ENCODE measurements at places on chromosomes 2 and 18. TPM values are rescaled to one million over a fixed set of nuclear protein-coding genes. Genes with fewer than 3 reads are reported as not detected.

GRCh38 chr2:46776687-46777327 is 138.8 kb downstream of the MCFD2 start:
- peaks cover 27% of the 10 kb centered on the region for H3K4me1 ChIP-seq
- no peaks in the 10 kb centered on the region for H3K36me3 ChIP-seq
- no peaks in the 10 kb centered on the region for H3K27me3 ChIP-seq
- no peak overlapping the region for H3K4me3 ChIP-seq
- DNase-seq, result no peak

DNA sequence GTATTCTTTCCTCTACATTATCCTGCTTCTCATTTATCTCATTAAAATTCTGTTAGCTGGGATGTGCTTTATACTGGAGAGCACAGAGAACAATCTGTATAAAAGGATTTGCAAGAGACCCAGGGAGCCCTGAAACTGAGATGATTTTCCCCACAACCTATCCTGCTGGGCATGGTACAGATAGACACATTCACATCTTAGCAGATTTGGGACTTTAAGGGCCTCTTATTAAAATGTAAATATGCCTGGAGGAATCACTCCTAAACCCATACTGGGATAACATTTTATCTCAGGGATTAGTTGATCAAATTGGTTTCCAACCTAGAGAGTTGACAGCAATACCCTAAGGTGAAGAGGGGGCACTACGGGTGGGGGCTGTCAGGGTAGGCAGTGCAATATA is 45.5 kb downstream of the AOX1 start:
- H3K4me1 ChIP-seq, result no peaks in the 10 kb centered on the region
- no peaks in the 10 kb centered on the region for H3K36me3 ChIP-seq
- no peak overlapping the region for H3K4me3 ChIP-seq
- H3K27ac ChIP-seq, result no peak overlapping the region

DNA sequence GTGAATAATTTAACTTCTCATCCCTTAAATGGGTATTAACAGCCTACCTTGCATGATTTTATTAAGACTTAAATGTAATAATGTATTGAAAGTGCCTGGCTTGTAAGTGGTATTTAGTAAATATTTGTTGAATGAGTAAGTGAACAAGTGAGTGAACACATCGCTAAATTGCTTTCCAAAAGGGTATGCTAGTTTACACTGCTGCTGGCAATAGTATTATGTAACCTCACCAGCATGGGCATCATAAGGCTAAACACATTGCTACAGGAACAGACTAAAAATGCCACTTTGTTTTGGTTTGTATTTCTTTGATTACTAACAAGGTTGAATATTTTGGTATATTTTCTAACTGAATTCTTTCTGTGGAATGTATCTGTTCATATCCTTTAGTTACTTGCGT is 9.8 kb downstream of the WDR43 start:
- H3K4me3 ChIP-seq, result no peak overlapping the region
- peaks cover 12% of the 10 kb centered on the region for H3K4me1 ChIP-seq
- no peak overlapping the region for H3K27ac ChIP-seq
- H3K27me3 ChIP-seq, result no peaks in the 10 kb centered on the region

DNA sequence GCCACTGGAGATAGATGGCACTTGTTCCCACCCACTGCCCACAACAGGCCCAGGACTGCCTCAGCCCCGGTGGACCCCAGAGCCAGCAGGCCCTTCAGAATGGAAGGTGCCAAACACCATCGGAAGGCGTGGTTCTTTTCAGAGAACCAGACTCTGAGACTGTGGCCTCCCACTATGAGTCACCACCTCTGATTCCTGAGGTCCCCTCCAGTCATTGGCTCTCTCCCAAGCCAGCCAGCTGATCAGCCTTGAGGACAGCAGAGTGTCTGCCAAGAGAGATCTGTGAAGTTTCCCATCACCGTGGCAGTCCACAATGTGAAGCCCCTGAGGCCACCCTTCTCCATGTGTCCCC is 10.4 kb upstream of the MAP3K2 start:
- H3K27me3 ChIP-seq, result no peaks in the 10 kb centered on the region
- no peak overlapping the region for H3K4me3 ChIP-seq
- peak; percentile 81 for DNase-seq
- no peaks in the 10 kb centered on the region for H3K36me3 ChIP-seq

DNA sequence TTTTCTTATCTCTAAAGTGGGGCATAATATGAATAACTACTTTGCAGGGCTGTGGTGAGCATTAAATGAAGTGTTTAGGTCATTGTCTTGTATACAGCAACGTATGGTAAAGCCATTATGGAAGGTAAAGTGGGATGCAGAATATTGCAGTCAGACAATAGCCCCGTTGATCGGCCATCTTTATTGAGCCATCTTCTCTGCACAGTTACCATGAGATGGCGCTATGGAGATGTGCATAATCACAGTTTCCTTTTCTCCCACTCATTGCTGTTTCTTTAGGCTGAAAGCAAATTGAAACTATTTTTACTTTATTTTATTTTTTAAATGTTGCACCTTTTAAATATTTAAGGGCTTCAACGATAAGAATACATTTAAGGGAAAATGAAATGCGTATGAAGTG is 108.9 kb downstream of the THSD7B start:
- H3K27me3 ChIP-seq, result no peaks in the 10 kb centered on the region
- no peak overlapping the region for H3K4me3 ChIP-seq
- H3K36me3 ChIP-seq, result no peaks in the 10 kb centered on the region
- no peak overlapping the region for H3K27ac ChIP-seq
- DNase-seq, result no peak

DNA sequence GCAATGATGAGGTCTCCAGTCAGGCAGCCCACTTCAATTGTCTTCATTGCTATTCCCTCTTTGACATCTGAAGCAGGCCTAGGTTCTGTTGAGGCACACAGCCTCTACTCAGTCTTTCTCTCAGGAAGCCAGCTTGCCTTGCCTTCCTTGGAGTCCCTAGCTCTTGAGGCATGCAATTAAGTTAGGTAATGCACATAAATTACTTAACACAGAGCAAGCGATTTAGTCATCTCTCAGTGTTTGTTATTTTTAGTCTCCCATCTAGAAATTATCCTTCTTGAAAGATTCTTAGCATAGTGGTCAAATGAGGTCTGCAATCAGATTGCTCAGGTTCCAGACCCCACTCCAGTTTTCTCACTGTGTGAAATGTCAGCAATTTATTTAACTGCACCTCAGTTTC is 32.0 kb downstream of the SULT1C4 start:
- H3K27me3 ChIP-seq, result no peaks in the 10 kb centered on the region
- no peaks in the 10 kb centered on the region for H3K36me3 ChIP-seq
- H3K4me1 ChIP-seq, result no peaks in the 10 kb centered on the region
- no peak overlapping the region for H3K4me3 ChIP-seq

DNA sequence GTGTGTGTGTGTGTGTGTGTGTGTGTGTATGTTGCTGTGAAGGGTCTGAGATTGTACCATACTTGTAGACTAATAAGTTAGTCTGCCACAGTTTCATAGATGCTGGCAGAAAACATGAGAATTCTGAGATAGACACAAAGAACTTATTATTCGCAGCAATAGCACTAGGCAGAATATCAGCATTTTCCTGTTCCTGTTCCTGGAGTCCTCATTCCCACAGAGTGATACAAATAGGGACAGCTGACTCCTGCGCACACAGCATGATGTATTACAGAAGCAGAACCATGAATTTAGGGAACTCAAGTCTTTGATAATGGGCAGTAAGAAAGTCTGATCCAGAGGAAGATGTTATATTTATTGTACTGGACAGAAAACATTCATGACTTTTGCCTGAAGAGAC is 1466.3 kb downstream of the DPP10 start:
- no peak overlapping the region for H3K27ac ChIP-seq
- H3K4me1 ChIP-seq, result no peaks in the 10 kb centered on the region
- H3K4me3 ChIP-seq, result no peak overlapping the region

- no peak overlapping the region for H3K27ac ChIP-seq
- no peak overlapping the region for H3K4me3 ChIP-seq
Observed at GRCh38 chr18:10047237-10047636, 133.4 kb downstream of the VAPA start.

- H3K4me1 ChIP-seq, result no peaks in the 10 kb centered on the region
- no peak overlapping the region for H3K27ac ChIP-seq
- no peak overlapping the region for H3K4me3 ChIP-seq
- H3K27me3 ChIP-seq, result no peaks in the 10 kb centered on the region
- no peak for DNase-seq
Observed at GRCh38 chr2:57452634-57453033, 594.0 kb upstream of the VRK2 start.

DNA sequence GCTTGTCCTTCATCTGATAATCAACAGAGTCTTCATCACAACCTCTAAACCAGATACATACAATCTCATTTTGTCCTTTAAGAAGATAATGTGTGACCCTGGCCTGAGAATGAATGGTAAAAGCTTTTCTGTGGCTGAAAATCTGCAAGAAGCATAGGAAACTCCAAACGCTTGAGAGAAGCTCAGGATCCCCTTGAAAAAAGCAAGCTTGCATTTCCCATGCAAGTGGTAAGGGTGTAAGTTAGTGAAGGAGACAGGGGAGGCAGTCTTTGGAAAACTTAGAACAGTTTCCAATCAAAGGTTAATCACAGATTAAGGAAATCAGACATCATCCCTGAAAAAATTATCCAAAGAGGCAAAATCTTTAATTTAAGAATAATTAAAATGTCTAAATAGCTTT is 413.6 kb upstream of the SALL3 start:
- no peak overlapping the region for H3K4me3 ChIP-seq
- H3K36me3 ChIP-seq, result no peaks in the 10 kb centered on the region
- H3K27me3 ChIP-seq, result no peaks in the 10 kb centered on the region
- H3K27ac ChIP-seq, result no peak overlapping the region
- no peaks in the 10 kb centered on the region for H3K4me1 ChIP-seq
- no peak for DNase-seq

GRCh38 chr18:63197246-63197869 is 122.2 kb downstream of the BCL2 start:
- no peaks in the 10 kb centered on the region for H3K36me3 ChIP-seq
- no peaks in the 10 kb centered on the region for H3K27me3 ChIP-seq
- peaks cover 4% of the 10 kb centered on the region for H3K4me1 ChIP-seq
- no peak overlapping the region for H3K27ac ChIP-seq

DNA sequence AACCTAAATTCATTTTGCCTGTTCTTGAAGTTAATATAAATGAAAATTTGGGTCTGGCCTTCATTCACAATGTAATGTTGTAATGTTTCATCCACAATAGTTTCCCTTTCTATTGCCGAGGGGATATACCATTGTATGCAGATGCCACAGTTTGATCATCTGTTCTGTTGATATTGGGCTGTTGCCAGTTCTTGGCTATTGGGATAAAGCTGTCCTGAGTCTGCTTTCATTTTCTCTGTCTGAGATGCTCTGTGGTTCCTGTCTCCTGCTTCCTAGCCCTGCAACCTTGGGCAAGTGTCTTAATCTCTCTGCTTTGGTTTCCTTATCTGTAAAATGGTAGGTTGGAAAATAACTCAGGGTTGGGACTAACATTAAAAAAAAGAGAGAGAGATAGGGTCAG is 25.2 kb downstream of the B3GNT2 start:
- H3K27me3 ChIP-seq, result no peaks in the 10 kb centered on the region
- DNase-seq, result no peak
- H3K36me3 ChIP-seq, result peaks cover 27% of the 10 kb centered on the region
- H3K4me1 ChIP-seq, result peaks cover 46% of the 10 kb centered on the region
- H3K27ac ChIP-seq, result no peak overlapping the region

- H3K4me1 ChIP-seq, result no peaks in the 10 kb centered on the region
- peak; percentile 53 for DNase-seq
- H3K4me3 ChIP-seq, result no peak overlapping the region
- H3K27me3 ChIP-seq, result no peaks in the 10 kb centered on the region
- no peaks in the 10 kb centered on the region for H3K36me3 ChIP-seq
Observed at GRCh38 chr18:78727057-78727739, 252.4 kb upstream of the SALL3 start.

- H3K27ac ChIP-seq, result no peak overlapping the region
- no peaks in the 10 kb centered on the region for H3K4me1 ChIP-seq
- H3K4me3 ChIP-seq, result no peak overlapping the region
- no peak for DNase-seq
- no peaks in the 10 kb centered on the region for H3K36me3 ChIP-seq
- H3K27me3 ChIP-seq, result no peaks in the 10 kb centered on the region
Observed at GRCh38 chr2:2527148-2527547, 196.1 kb upstream of the MYT1L start.

DNA sequence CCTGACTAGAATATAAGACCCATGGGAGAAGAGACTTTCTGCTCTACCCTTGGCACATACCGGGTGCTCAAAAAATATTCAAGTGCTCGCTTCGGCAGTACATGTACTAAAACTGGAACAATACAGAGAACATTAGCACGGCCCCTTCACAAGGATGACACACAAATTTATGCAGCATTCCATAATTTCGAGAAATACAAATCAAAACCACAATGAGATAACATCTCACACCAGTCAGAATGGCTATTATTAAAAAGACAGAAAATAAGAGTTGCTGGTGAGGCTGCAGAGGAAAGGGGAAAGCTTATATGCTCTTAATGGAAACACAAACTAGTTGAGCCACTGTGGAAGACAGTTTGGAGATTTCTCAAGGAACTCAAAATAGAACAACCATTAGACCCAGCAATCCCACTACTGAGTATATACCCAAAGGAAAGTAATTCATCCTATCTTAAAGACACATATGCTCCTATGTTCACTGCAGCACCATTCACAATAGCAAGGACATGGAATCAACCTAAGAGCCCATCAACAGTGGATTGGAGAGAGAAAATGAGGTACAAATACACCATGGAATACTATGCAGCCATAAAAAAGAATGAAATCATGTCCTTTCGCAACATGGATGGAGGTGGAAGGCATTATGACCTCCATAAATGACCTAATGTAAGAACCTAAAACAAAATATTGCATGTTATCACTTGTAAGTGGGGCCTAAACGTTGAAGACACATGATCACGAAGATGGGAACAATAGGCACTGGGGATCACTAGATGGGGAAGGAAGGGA is 71.6 kb upstream of the CYP1B1 start:
- H3K27me3 ChIP-seq, result no peaks in the 10 kb centered on the region
- no peaks in the 10 kb centered on the region for H3K36me3 ChIP-seq
- peak overlapping the region; percentile 76 for H3K27ac ChIP-seq

Gene ZNF804A
- 0.78 TPM for total RNA-seq

Gene TNFAIP6
- total RNA-seq, result 3.0 TPM

Gene SEMA4C
- 37.7 TPM for total RNA-seq

Gene LOXHD1
- total RNA-seq, result 2.7 TPM

Gene SAG
- not detected for total RNA-seq

Gene RBM44
- total RNA-seq, result 1.8 TPM

Gene GEN1
- total RNA-seq, result 7.0 TPM

Gene XDH
- total RNA-seq, result 0.41 TPM

All from upper lobe of right lung (tissue), 1 donor.